ENCODE measurements at places on chromosomes 5 and 9. TPM values are rescaled to one million over a fixed set of nuclear protein-coding genes. Genes with fewer than 3 reads are reported as not detected.

GRCh38 chr5:44048276-44048984 is 340.8 kb downstream of the FGF10 start:
- no peaks in the 10 kb centered on the region for H3K27me3 ChIP-seq
- H3K36me3 ChIP-seq: no peaks in the 10 kb centered on the region
- no peak overlapping the region for H3K27ac ChIP-seq
- H3K4me3 ChIP-seq: no peak overlapping the region
- DNase-seq: no peak
- no peaks in the 10 kb centered on the region for H3K4me1 ChIP-seq

DNA sequence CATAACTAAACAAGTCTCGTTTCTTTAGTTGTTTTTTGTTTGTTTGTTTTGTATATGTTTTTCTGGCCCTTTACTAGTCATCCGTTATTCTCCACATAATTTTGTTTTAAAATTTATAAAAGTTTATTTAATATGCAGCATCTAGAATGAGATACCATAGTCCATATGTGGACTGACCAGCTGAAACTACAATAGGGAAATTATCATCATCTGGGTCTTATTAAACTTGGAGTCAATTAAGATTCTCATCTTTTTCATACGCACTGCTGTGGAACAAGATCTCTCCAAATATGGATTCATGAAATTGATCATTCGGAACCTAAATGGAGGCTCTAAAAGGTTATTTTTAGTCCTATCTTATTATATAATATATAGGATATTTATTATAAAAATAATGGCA is 99.3 kb downstream of the FGF1 start:
- no peaks in the 10 kb centered on the region for H3K36me3 ChIP-seq
- H3K27me3 ChIP-seq: no peaks in the 10 kb centered on the region
- H3K4me1 ChIP-seq: peaks cover 4% of the 10 kb centered on the region
- no peak overlapping the region for H3K27ac ChIP-seq
- no peak for DNase-seq

DNA sequence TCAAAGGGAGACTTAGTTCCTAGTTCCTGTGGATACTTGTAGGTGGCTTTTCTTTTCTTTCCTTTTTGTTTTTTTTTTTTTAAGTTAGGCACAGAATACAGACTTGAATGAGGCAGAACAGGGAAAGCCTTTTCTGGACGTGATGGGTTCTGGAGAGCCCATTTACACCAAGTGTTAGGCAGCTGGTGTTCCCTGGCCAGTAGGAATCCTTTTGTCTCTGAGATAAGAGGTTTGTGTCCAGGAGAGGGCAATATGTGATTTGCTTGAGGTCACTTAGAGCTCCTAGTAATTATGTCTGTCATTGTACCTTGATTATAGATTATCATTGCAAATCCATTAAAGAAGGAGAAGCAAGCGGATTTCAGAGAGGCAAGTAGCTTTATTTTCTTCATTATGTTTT is 9.1 kb downstream of the MEGF10 start:
- no peaks in the 10 kb centered on the region for H3K36me3 ChIP-seq
- no peaks in the 10 kb centered on the region for H3K27me3 ChIP-seq
- H3K4me1 ChIP-seq: no peaks in the 10 kb centered on the region
- no peak overlapping the region for H3K4me3 ChIP-seq
- no peak for DNase-seq

The WDR38 gene
- not detected for polyA plus RNA-seq

The LRRC19 gene
- not detected for polyA plus RNA-seq

The SPINK6 gene
- not detected for polyA plus RNA-seq

DNA sequence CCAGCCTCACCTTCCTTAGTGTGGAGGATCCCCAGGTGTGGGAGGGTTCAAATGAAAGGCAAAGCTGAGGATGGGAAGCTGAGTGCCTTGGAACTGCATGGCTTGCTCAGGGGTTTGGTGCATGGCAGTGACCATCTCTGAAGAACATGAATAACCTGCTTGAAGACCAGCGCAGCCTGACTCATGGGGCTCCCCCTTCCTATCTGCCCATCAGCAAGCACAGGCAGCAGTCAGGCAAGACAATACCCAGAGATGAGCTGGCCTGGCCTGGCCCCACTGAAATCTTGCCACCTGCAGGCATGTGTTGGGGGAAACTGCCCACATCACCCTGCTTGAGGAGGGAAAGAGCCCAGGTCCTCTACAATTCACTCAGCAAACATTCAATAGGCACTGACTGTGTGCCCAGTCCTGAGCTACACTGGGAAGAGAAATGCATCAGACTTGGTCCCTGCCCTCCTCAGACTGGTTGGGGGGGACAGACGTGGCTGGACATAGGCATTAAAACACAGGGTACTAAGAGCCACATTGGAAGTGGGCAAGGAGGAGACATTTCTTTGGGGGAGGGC is 105.0 kb upstream of the ALDH1B1 start:
- no peaks in the 10 kb centered on the region for H3K36me3 ChIP-seq
- no peak for DNase-seq
- H3K27ac ChIP-seq: no peak overlapping the region
- no peaks in the 10 kb centered on the region for H3K27me3 ChIP-seq
- H3K4me3 ChIP-seq: no peak overlapping the region
- no peaks in the 10 kb centered on the region for H3K4me1 ChIP-seq

The CCDC152 gene
- polyA plus RNA-seq: 3.0 TPM

The MAP3K1 gene
- 43.0 TPM for polyA plus RNA-seq

The NPR3 gene
- not detected for polyA plus RNA-seq
